H7 (cell line): ENCODE measurements at places on chromosomes 5 and 9.

DNA sequence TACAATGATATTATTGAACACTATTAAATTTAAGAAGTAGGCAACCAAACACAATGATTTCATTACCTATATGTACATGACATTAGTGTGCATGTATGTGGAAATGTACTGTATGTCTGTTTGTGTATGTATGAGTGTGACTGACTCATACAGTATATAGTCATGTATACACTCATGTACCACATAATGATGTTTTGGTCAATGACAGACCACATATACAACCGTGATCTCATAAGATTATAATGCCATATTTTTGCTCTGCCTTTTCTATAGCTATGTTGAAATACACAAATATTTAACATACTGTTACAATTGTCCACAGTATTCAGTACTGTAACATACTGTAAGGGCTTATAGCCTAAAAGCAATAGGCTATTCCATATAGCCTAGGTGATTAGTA, 19.7 kb downstream of the SVEP1 start:
- no peak for DNase-seq

DNA sequence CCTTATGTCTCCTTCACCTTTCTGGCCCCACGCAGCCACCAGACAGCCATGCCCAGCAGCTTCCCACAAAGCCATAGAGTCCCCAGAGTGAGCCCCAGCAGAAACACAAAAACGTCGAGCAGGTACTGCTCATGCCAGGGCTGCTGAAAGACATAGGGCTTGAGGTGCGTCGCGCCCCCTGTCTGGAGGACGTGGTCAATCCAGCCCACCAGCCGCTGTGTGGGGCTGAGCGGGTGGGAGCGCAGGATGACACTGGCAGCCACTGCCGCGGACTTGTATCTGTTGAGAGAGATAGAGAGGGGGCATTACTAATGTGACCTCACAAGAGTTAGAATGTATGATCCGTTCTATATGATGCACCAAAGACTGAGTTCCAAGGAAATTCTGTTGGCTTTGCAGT, 31.0 kb downstream of the UGT3A2 start:
- DNase-seq = peak; percentile 29

- DNase-seq = no peak
These were observed 363.4 kb upstream of the SLC30A5 start for GRCh38 chr5:68730220-68730978.

DNA sequence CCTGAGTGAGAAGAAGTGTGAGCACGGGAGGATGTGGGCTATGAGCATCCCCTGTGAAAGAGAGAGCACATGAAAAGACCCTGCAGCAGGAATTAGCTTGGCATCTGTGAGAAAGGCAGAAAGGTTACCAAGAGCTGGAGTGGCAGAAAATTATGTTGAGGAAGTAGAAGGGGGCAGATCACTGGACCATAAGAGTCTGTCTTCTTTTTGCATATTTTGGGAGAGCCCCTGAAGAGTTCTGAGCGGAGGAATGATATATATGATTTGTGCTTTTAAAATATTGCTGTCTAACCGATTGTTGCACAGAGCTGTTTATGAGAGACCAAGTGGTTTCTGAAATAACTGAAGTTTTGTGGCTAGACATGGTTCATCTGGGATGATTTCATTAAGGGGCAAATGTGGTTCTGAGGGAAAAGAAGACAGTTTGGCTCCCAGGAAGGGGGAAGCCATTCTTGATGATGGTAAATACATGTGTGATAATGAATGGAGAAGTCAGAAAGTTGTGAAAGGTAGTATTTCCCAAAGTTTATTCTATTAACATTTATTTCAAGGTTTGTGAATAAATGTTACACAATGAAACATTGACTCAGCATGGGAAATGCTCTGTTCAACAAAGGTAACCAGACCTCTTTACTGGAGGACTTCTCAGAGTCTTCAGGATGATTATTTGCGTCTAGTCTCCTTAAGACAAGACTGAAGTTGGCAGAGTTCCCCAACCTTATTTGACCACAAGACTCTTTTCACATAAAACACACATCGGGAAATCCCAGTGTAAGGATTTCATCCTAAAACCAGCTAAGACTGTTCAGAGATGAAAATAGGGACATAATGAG, 31.5 kb upstream of the ADRB2 start:
- no peak for DNase-seq

DNA sequence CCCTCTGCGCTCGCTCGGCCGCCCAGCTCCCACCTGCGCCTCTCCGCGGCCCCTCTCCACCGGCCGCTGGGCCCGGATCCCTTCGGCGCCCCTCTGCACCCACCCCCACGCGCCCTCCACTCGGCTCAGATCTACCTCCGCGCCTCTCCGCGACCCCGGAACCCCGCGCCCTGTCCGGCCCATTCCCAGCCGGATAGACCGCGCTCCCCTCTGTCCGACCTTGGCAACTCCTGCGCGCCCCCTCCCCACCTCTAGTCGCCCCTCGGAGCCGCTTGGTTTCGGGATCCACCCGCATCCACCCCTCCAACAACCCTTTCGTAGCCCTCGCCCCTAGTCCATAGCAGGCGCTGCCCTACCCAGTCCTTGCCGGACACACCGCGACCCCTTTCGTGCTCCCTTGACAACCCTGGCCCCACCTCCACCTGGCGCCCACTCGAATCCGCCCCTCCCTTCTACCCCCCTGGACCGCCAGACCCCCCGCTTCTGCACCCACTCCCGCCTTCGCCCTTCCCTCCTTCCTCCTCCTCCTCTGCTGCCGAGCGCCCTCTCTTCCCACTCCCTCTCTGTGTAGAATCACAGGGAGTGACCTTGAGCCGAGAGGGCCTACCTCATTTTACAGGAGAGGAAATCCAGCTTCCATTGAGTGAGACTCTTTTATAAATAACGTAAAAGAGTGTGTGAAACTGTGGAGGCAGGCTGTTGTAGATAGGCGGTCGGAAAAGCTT, 525 bp upstream of the AK3 start:
- DNase-seq = no peak

GRCh38 chr5:32510860-32511259, 66.3 kb upstream of the ZFR start:
- DNase-seq = no peak

- no peak for DNase-seq
These were observed 113.7 kb upstream of the EPB41L4A start for GRCh38 chr5:112532654-112533360.

DNA sequence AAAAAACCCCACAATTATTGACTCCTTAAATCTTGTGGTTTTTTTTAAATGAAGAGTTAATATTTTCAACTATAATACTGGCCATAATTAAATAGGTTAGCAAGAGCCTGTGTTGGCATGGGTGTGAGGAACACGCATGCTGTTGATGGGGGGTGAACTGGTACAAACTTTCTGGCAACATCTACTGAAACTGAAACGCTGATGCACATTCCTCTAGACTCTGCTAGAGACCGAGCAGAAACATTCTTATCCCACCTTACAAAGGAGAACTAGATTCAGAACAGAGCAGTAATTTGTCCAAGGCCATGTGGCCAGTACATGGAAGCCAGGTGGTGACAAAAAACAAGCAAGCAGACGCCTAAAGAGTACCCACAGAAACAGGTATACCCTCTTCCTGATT, 2.4 kb downstream of the BICD2 start:
- no peak for DNase-seq

DNA sequence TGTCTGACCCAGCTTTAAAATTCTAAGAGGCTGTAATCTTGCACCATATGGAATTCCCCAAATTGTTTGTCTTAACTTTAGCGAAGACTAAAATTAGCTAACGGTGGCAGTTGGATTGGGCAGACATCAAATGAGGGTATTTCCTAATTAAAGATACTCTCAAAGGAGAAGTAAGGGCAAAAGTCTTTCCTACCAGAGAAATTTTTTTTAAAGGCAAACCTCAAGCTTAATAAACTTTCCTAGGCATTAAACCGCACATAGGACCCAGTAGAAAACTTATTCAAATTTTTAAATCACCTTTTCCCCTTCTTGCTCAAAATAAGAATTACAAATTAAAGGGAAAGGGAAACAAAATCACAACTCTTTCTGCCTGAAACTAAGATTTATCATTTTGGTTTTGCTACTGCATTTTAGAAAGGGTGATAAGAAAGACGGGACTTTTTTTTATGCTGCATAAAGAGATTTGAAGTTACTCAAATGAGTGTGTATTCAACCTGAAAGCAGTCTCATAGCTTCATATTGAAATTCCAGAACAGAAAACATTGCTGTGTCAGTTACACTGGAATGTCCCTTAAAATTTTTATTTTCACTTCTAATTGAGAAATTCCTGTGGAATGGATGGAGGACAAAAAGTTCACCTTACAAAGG, 189.1 kb upstream of the PTGER4 start:
- DNase-seq = no peak

DNA sequence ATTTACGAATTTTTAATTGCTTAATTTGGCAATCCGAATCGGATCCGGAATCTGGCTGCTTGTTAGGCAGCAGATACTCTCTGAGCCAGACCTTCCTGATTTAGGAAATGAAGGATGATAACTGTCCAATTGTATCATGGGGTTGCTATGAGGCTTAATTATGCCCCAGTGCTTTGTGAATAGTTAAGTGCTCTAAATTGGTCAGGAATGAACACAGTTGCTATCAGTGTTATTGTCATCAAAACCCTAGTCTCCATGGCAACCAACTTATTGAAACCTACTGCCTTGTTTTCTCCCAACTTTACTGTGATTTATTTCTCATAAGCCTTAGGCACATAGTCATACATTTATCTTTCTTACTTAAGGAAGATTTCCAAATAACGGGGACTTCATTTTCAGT, 47.9 kb downstream of the MAMDC2 start:
- no peak for DNase-seq
